Glomerular endothelial cell (primary cell): ENCODE measurements at places on chromosomes 1 and 21. TPM values are rescaled to one million over a fixed set of nuclear protein-coding genes. Genes with fewer than 3 reads are reported as not detected.

BEST4 gene
- total RNA-seq = not detected in 2 replicates

DNA sequence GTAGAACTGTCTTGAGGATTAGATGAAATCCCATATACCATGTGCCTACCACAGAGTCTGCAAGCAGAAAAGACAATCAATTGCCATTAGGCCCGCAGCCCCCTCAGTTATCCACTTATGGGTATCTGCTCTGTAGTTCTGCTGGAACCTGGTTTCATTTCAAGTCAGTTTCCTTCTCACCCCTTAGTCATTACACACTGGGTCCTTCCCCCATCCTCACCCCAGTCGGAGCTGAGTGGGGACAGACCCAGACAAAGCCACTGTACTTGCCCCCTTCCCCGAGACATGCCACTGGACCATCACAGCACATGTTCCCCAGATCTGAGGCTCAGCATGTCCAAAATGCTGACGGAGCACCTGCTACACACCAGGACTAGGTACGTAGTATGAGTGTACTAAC, 21.2 kb downstream of the PGLYRP3 start:
- DNase-seq = no peak

DNA sequence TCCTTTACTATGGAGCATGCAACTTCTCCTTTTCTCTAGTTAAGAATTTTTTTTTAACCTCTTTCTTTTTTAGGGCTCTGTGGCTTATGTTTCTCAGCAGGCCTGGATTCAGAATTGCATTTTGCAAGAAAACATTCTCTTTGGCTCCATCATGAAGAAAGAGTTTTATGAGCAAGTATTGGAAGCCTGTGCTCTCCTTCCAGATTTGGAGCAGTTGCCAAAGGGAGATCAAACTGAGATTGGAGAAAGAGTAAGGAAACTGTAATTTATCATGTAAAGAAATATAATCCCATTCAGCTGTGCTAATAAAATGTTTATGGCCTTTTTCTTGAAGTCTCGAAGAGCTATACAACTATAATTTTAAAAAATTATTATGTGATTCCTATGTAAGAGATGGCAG, 70.1 kb downstream of the HSPA13 start:
- no peak for DNase-seq

DNA sequence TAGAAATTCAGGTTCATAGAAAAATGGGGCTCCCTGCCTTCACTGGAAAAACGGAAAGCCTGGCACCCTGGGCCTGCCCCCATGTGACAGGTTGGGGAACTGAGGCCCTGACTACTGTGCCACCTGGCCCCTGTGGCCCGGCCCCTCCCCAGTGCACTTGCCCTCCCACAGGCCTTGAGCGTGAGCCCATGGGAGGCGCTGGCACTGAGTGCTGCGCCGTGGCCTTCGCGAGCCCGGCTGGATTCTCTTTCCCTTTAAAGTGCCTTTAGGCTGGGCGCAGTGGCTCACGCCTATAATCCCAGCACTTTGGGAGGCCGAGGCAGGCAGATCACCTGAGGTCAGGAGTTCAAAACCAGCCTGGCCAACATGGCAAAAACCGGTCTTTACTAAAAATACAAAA, 45.7 kb downstream of the SLC37A1 start:
- DNase-seq = no peak

DNA sequence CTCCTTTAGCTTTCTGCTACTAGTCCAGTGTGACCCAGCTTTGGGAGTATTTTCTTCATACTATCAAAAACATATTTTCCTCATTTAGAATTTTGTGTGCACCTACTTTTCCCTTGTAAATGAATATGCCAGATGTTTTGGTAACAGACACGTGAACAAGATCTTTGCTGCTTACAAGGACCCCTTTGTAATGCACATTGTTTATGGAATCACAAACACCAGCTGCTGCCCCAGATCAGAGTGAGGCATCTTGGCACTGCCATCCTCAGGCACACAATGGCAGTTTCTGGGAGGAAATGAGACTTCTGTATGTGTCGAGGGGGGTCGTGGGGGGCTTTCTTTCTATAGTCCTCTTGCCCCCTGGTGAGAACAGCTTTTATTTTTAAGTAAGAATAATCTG, 115.7 kb downstream of the RGL1 start:
- DNase-seq = no peak

- DNase-seq = no peak
Observed at GRCh38 chr1:6928106-6928885, 143.0 kb downstream of the CAMTA1 start.

DNA sequence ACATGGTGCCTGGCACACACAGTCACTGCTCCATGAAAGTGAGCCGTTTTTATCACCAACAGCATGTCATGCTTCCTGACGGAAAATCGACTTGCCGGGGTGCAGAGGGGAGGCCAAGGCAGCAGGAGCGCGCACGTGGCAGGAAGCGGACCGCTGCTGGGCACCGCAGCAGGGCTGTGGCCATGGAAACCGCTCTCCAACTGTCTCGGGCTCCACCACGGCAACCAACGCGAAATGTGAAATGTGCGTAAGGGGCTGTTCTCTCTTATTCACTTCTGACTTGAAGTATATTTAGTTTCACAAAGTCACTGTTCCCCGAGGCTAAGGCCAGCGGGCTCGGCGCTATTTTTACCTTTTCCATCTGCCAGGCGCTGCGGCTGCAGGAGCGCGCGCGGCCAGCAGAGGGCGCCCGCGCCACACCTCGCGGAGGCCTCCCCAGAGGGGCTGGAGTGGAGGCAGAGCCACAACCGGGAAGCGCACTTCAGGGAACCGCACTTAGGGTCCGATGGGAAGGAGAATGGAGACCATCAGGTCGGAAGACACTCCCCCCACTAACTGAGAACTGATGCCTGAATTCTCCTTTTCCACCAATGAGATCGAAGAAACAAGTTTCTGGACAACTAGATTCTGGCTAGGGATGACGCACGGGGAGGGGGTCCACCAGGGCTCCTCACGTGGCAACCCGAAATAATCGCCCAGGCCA, 19.7 kb downstream of the RCC2 start:
- DNase-seq = no peak

- DNase-seq = no peak
Observed at GRCh38 chr1:3465091-3465934, 10.8 kb downstream of the ARHGEF16 start.

DNA sequence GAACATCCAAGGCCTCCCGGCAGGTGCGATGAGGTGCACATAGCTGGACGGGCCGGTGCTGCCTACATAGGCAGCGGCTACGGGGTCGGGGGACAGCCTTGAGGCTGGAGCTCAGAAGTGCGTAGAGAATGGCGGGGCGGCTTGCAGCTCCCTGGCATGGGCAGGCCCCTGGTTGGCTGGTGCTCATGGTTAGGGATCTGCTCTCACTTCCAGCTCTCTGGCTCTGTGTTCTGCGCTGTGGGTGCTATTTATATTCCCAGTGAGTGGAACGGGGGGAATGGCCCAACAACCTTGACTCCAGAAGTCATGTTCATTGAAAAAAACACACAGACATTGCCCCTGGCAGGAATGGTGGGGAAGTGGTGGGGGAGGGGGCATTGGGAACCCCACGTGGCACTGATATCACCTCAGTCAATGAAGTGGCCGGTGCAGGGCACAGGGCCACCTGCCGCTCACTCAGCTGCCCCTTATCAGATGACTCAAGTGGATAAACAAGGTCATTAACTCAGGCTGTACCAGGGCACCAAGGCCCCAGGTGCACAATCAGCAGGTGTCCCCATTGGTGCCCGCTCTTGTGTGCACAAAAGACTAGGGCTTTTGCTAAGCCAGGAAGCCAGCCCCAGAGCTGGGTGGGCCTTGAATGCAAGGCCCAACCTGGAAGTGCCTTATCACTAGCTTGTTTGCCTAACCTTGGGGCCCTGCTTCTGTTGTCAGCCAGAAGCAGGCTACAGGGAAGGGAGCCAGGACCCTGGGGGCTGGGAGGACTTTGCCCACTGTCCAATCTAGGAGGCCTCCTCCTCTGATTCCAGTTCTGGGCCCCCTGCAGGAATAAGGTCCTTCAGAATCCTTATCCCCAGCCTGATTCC, at the start of gene NR0B2:
Gene NR0B2, minus strand, starts transcription at position 222 of the 866 bp plus-strand sequence. Its CDS starts 35 bp downstream, at position 187.
- DNase-seq = no peak

NPPA gene
- not detected in 2 replicates for total RNA-seq

DNA sequence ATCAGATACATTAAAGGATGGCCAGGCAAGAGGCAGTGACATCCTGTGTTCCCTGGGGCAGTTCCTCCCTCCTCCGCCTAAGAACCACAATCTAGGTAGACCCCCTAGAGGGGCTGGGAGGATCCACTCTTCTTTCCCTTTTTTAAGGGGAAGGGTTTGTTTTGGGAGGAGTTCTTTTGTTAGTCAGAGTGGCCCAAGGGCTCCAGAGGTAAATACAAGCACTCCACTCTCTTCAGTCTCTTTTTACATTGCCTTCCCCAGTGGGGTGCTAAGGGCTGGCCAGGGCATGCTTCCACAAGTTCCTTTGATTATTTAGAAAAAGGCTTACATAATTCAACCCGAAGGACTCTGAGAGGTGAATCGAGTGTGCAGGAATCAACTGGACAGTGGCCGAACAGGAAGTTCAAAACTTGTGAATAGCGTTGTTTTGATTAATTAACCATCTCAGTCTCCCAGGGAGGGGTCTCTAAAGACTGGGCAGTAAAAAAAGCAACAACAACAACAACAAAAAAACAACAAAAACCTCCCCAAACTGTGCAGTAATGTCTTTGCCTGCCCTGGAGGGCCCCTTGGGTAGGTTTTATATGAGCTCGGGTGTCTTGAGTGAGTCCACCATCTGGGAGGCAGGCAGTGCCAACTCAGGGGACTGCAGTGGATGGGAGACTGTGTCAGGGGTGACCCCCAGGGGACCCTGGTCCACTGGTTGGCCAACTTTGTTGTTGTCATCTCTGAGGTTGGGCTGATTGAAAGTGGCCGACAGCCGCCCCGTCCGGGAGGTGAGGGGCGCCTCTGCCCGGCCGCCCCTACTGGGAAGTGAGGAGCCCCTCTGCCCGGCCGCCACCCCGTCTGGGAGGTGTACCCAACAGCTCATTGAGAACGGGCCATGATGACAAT, 33.2 kb upstream of the ENO1 start:
- DNase-seq = no peak
